Esophagus squamous epithelium (tissue), 5 donors: ENCODE measurements at places on chromosomes 7 and 10.

DNA sequence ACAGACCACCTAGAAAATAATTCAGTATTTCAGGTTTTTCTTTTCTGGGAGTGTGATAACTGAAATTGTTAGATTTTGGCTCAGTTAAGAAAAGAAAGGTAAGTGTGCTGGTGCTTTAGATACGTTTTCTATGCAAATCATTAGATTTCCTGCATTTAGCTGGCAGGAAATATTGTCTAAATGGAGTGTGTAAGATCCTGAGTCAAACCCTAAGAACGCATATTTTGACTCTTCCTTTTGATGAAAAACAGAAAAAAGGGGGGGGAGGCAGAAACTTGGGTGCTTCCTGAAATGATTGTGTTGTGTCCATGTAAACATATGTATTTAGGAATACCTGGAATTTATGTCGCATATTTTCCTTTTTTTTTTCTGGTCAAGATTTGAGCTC, 1.2 kb downstream of the GRK5 start:
- no peak for DNase-seq

GRCh38 chr7:84389242-84389641, 194.7 kb upstream of the SEMA3A start:
- no peak for DNase-seq

DNA sequence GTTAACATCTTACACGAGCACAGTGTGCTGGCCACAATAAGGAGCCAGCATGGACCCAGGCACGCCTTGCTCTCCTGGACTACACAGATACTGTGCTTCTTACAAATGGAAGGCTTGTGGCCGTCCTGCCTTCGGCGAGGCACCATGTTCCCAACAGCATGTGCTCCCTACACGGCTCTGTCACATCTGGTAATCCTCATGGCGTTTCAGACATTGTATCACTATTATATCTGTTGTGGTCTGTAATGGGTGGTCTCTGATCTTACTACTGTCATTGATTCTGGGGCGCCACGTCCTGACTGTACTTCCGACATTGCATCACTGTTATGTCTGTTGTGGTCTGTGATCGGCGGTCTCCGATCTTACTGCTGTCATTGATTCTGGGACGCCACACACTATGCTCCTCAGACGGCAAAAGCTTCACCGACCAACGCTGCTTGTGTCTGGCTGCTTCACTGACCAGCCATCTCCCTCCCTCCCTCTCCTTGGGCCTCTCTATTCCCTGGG, 195.4 kb downstream of the MAD1L1 start:
- DNase-seq, result no peak

- DNase-seq, result no peak
Measured at GRCh38 chr7:435630-436366, 83.8 kb downstream of the PDGFA start.

- no peak for DNase-seq
Measured at GRCh38 chr7:116354171-116354545, 143.8 kb downstream of the TES start.

DNA sequence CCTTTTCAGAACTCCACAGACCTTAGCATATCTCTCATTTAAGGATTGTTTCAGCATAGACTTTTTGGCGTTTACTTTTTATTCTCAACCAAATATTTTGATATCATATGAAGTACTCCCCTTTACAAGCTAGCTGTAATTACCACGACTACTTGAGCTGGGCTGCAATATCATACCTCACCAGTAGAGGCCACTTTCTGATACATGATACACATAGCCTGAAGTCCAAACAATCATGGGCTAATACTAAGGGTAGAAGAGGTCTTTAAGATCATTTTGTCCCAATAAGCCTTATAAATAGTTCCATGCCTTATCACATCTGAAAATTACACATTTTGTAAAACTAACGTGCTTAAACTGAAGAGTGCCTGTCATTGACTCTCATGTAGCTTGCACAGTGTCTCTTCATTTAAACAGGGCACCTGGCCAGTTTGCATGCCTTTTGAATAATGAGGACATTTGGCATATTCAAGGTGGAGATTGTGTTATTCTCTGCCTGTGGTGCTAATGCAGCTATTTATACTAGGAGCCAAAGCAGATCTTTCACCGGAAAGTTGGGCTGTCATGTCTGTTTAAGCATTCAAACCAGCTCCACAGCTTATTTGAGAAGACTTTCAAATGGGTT, 403.7 kb upstream of the ZMIZ1 start:
- no peak for DNase-seq

DNA sequence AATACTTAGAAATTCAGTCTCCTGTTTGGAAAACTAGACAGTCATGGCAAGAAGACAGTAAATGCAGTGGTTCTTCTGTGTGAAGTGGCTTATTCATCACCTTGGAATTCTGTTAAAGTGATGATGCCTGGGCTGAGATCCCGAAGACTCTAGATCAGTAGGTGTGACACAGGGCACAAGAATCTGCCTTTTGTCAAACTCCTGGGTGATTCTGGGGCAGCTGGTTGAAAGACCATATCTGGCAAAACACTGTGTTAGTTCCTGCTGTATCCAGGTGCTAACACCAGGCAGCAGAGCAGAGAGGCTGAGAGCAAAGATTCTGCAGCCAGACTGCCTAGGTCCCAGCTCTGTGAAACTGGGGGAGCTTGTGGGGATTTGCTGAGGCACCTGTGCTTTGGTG, 26.5 kb downstream of the MRC1 start:
- no peak for DNase-seq
